ENCODE measurements at places on chromosomes 16 and 17. TPM values are rescaled to one million over a fixed set of nuclear protein-coding genes. Genes with fewer than 3 reads are reported as not detected.

MNT gene
- total RNA-seq, result 5.1 TPM

RAB26 gene
- 0.84 TPM for total RNA-seq

FAM234A gene
- 76.1 TPM for total RNA-seq

GRCh38 chr17:81885454-81885853, 5.9 kb downstream of the ALYREF start:
- no peak for DNase-seq

DNA sequence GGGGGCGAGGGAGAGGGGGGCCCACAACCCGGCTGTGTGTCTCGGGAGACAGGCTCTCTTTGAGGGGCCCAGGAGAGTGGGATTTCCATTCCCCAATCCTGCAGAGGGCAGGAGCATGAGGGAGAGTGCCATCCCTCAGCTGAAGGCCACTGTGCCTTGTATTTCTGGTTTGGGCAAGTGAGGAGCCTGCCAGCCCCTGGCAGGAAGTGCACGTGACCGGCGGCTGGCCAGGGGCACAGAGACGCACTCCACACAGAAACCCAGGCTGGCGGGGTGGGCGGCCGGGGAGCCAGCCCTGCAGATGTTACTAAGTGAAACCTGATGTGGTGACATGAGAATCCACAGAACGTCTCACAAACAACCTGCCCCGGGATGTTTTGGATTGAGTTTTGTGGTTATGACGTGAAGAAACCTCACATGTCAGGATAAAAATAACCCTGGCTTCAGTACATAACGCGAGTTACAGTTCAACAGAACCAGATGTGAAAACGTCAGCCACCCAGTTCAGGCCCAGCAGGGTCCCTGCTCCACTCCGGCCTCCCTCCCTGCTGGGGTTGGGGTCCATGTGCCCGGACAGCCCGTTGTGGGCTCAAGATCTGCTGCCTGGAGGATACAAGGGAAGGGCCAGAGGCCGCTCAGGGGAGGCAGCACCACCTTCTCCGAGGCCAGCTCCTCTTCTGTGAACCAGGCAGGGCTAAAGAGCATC, 51.7 kb upstream of the MTSS2 start:
- DNase-seq, result no peak

GRCh38 chr17:50872710-50873424, 6.7 kb upstream of the TOB1 start:
- no peak for DNase-seq

DNA sequence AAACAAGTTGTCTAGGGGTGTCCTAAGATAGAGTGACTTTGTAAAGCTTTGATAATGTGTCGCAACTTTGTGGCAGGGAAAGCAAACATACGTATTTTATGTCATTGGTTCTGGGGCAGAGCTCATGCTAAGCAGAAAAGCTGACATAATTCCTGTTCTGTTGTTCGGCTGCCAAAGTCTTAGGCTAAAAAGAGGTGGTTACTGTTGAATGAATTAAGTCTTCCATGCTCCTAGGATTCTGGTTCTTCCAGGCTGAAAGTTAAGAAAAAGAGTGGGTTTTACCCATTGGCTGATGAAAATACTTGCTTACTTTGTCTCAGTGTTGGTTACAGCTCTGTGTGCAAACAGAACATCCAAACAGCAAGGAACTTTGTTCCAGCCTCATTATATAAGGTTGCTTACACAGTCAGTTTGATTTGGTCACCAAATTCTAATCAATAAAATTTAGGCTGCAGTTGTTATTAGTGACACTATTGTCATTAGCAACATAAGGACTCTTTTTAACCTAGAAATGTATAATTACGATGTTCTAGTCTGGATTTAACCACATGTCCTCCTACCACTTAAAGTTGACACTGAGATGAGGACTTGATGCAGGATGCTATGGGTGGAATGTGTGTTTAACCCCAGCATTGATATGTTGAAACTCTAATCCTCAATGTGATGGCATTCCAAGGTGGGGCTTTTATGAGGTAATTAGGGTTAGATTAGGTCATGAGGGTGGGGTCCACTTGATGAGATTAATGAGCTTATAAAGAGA, 114.0 kb upstream of the GOT2 start:
- DNase-seq, result no peak

- DNase-seq, result no peak
Measured at GRCh38 chr17:45656527-45657181, 127.5 kb upstream of the CRHR1 start.

DNA sequence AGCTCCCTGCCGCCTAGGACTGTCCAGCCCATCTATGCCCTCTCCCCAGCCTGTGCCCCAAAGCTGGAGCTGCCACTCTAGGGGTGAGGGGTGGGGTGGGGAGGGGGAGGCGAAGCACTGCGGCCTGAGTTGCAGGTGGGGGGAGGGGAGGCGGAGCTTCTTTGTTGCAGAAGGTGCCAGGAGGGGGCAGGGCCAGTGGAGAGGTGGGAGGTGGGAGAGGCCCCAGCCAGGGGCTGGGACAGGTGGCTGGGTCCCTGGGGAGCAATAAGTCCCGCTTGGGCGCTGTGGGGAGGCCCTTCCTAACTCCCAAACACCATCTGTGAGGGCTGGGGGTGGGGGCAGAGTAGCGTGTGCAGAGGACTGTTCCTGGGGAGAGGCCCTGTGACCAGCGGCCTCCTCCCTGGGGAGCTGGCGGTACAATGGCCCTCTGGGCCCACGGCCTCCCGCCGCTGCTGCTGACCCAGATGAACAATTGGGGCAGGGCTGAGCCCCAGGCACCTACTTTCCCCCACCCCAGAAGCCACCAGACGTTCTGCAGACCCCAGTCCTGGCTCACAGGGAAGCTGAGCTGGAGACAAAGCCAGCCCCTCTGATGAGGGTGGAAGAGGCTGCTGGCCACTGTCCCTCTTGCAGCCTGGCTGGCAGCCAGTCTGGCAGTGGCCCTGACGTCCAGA, 2.2 kb upstream of the NTN3 start:
- DNase-seq, result no peak

DNA sequence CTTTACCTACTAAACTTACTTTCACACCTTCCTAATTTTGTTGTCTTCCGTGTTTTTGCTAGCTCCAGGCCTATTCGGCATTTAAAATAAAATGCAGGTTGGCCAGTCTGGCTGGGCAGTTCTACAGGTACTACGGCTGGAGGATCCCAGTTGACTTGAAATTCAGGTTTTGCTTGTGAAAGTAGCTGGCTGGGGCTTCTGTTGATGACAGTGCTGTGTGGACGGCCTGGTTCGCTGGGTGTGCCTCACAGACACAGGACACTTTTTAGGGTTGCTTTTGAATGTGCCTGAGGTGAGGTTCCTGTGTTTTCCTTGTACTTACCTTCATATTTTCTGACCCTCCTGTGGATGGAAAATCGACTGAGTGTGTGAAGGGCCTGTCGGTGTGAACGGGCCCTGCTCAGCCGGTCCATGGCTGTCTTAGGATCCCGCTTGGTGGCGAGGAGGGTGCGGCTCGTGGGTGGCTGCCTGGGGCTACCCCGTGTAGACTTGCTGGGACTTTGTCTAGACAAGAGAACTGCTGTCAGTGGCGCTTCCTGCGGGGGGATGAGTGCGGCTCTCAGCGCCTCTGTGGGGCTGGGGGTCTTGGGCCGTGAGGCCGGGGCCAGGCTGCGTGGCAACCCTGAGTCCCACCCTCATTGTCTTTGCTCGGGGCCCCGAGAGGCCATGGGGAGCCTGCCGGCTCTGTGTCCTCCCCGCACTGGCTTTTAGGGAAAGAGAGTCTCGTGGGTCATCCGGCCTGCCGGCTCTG, 18.7 kb upstream of the ZNF750 start:
- no peak for DNase-seq

GRCh38 chr16:55115506-55115905, 184.8 kb downstream of the IRX5 start:
- no peak for DNase-seq

DNA sequence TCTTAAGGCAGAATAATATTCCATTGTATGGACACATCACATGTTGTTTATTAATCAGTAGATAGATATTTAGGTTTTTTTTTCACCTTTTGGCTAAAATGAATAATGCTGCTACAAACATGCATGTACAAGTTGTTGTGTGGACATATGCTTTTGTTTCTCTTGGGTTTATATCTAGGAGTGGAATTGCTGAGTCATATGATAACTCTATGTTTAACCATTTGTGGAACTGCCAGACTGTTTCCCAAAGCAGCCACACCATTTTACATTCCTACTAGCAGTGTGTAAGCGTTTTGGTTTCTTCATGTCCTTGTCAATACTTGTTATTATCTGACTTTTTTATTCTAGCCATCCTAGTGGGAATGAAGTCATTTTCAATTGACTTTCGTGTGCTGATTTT, 21.3 kb downstream of the CYLD start:
- DNase-seq, result no peak

DNA sequence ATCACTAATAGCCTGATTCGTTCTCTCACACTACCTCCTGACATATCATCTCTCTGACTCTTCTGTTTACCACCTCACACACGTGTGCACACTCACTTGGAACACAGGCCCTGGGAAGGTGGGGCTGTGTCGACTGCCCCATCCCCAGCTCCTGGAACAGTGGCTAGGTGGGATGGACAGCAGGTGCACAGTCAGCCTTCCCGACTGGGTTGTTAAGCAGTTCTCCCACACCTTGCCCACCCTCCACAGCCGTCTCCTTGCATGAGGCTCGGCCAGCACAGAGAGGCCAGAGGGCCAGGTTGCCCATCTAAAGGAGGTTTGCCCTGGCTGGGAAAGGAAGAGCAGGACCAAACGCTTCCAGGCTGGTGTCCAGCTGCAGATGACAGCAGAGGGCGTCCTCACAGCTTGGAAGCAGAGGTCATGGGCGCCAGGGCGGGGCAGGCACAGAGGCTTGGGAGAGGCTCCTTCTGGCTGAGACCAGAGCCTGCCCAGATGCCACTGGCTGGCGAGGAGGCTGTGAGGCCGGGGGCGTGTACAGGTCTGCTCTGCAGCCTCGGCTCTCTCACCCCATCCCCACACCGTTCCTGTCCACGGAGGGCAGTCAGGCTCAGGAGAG, 92.8 kb downstream of the AMFR start:
- peak; percentile 69 for DNase-seq

DNA sequence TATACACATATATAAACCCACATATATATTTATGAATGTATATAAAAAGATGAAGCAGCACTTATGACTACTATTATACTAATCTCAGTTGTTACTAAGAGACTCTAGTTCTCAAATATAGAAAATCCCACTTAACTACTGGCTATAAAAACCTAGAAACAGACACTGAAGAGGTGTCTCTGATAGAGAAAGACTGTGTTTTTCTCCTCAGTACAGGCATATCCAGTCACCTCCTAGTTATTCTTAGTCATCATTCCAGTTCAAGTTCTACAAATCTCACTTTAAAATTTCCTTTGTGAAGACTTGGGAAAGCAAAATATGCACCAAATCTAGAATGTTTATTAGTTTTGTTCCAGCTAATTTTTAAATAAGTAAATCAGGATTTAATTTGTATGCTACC, 93.9 kb downstream of the STH start:
- DNase-seq, result no peak

GRCh38 chr17:5826384-5826783, 242.1 kb upstream of the NLRP1 start:
- peak; percentile 82 for DNase-seq

DNA sequence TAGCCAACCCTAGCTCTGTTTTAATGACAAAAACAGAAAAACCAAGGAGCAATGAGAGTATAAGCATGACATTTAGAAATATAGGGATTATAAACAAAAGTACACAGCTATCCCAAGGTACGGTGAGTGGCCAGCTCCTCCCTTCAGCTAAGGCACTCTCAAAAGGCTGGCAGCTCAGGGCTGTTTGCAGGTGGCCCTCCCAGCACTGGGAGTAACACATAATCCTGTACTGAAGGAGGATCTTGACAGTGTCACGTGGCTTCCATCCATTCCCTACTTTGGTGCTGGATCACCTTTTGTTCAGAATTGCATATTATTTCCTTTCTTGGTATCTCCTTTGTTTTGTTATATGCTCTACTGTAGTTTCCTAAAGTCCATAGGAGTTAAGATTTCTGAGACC, 500.8 kb downstream of the KCNJ18 start:
- no peak for DNase-seq

DNA sequence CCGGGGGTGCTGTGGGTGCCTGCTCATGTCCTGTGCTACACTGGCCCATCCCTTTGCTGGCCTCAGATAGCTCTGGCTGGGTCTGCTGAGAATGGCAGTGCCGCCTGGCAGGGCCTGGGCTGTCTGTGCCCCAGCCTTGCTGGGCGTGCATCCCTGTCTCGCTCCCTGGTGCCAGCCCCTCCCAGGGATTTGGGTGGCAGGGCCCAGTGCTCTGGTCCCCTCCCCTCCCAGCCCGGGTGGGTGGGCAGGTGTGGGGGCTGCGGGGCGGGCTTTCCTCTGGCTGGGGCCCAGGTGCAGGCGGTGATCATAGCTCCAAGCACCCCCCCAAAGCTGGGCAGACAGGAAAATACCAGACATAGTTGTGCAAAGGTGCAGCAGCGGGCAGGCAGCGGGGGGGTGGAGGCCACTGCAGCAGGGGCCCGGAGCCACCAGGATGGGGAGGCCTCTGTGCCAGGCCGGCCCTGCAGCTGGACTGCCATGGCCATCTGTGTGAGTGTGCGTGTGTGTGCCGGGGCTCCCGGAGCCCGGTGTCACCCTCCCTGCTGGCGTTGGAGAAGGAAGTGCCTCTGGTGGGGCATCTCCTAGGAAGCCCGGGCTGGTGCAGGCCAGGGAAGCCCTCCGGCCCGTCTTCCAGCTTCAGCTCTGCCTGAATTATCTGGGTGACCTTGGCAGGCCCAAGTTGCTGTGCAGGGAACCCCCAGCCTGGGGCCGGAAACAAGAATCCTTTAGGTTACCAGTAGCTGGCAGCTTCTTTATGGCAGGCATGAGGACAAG, 7.4 kb downstream of the GLIS2 start:
- no peak for DNase-seq

DNA sequence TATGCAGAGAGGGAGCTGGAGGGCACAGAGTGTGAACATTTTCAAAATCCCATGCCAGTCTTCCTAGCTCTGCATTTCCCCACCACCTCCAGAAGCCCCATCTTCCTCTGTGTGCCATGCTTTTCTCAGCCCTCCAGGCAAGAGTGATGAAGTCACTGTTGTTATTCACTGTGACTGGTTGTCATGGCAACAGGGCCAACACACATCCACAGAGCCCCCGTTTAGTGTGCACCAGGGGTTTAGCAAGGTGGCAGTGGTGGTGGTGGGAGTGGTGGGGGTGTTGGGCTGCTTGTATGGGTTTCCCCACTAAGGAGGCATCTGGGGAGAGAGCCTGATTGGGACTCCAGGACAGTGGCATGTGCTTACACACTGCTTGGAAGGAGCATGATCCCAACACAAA, 309.9 kb upstream of the ASIC2 start:
- DNase-seq, result no peak

- no peak for DNase-seq
Measured at GRCh38 chr16:50531359-50531758, 16.8 kb upstream of the NKD1 start.

- DNase-seq, result peak; percentile 17
Measured at GRCh38 chr17:69111794-69112193, 29.9 kb downstream of the ABCA6 start.

Data from dermis blood vessel endothelial cell (primary cell).